Transverse colon (tissue), 4 donors: ENCODE measurements at places on chromosomes 11 and 22. TPM values are rescaled to one million over a fixed set of nuclear protein-coding genes. Genes with fewer than 3 reads are reported as not detected.

Gene CTTN
- 386 TPM for total RNA-seq

Gene SLC7A4
- not detected for total RNA-seq

Gene FXYD6
- total RNA-seq, result 55.4 TPM

Gene BTBD18
- total RNA-seq, result not detected

Gene CSF2RB
- total RNA-seq, result 2.7 TPM

Gene MICALL1
- total RNA-seq, result 26.8 TPM

DNA sequence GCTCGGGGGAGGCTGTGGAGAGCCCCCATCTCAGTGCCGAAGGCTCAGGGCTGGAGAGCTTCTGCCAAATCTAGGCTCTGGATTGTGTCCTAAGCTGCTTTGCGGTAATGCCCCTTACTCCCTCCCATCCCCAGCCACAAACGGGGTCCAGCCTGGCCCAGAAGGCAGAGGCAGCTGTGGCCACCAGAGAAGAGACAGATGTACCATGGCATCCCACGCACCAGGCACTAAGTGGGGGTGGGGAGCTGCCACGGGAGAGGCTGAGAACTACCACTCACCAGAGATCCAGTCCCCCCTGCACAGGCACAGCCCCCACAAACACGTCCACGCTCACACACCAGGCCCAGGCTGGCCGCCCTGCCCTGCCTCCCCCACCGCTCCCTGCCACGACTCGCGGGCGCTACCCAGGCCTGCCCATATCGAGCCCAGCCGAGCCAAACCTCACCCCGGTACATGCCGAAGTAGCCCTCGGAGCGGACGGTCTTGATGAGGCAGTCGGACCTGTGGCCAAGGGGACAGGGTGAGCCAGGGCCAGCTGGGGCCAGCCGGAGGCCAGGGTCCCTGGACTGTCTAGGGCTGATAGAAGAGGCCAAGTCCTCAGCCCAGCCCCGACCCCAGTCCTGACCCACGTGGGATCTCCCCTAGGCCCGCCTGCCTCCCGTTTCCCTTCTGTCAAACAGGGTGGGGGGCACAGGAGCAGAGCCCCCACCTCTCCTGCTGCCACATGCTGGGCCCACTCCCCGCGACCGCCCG lies 3.9 kb downstream of the SLC25A22 start:
- peaks cover 12% of the 10 kb centered on the region for H3K27me3 ChIP-seq
- H3K36me3 ChIP-seq, result no peaks in the 10 kb centered on the region
- H3K4me1 ChIP-seq, result peaks cover 31% of the 10 kb centered on the region
- no peak overlapping the region for H3K27ac ChIP-seq
- no peak for DNase-seq
- H3K4me3 ChIP-seq, result no peak overlapping the region

DNA sequence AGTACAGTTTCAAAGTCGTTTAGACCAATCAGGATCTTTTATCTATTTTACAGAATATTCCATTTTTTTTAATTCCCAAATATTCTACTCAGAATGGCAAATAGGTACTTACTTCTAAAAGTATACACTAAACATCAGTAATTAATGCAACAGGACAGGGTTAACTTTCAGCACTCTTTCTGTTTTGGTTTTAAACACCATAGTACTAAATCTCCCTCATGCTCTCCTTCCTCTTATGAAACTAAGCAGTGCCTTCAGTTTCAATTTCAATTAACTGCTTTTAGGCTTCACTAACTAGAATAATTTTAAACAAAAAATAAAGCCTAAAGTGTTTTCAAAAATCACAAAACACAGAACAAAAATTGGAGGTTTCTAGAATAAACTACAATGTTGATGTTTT lies 57.9 kb downstream of the NOX4 start:
- no peaks in the 10 kb centered on the region for H3K4me1 ChIP-seq
- H3K27ac ChIP-seq, result no peak overlapping the region
- no peak overlapping the region for H3K4me3 ChIP-seq
- H3K27me3 ChIP-seq, result no peaks in the 10 kb centered on the region
- DNase-seq, result no peak
- H3K36me3 ChIP-seq, result no peaks in the 10 kb centered on the region

- H3K4me1 ChIP-seq, result peaks cover 15% of the 10 kb centered on the region
- DNase-seq, result no peak
- H3K27ac ChIP-seq, result no peak overlapping the region
Measured at GRCh38 chr11:8260202-8260966, 3.3 kb downstream of the LMO1 start.

GRCh38 chr11:20611445-20611844 lies 12.0 kb downstream of the SLC6A5 start:
- no peaks in the 10 kb centered on the region for H3K36me3 ChIP-seq
- no peak overlapping the region for H3K27ac ChIP-seq
- peaks cover 53% of the 10 kb centered on the region for H3K27me3 ChIP-seq

- peaks cover 7% of the 10 kb centered on the region for H3K4me1 ChIP-seq
- H3K4me3 ChIP-seq, result no peak overlapping the region
- H3K36me3 ChIP-seq, result no peaks in the 10 kb centered on the region
- H3K27ac ChIP-seq, result no peak overlapping the region
Measured at GRCh38 chr22:50698546-50698945, 25.9 kb downstream of the SHANK3 start.

DNA sequence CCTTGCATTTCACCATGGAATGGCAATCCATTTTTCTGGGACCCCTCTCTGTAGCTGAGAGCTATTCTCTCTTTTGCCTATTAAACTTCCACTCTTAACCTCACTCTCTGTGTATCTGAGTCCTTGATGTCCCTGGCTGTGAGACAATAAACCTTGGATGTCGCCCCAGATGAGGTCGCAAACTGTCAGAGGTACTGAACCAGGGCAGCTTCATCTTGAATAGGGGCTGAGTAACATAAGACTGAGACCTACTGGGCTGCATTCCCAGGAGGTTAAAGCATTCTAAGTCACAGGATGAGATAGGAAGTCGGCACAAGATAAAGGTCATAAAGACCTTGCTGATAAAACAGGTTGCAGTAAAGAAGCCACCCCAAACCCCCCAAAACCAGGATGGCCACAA lies 68.0 kb downstream of the RSF1 start:
- DNase-seq, result no peak
- H3K27ac ChIP-seq, result no peak overlapping the region
- no peaks in the 10 kb centered on the region for H3K4me1 ChIP-seq
- H3K36me3 ChIP-seq, result peaks cover 8% of the 10 kb centered on the region
- H3K27me3 ChIP-seq, result no peaks in the 10 kb centered on the region

DNA sequence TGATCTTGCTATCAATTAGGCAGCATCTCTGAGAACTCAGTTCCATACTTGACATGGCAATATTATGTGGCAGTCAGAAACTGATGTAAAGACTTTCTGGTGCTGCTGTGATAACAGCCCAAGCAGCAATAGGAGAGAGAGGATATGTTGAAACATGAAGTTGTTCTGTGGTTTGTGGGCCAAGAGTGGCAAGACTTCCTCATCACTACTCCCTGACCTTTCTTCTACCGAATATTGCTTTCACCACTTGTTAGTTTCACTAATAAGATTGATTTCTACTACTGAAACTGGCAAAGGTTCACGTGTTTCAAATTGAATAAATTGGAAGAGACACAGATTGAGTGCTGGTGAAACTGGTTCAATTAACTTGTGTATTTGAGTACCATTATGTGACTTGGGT lies 852.6 kb upstream of the RAG2 start:
- H3K27ac ChIP-seq, result no peak overlapping the region
- no peak overlapping the region for H3K4me3 ChIP-seq
- H3K36me3 ChIP-seq, result no peaks in the 10 kb centered on the region
- DNase-seq, result no peak
- no peaks in the 10 kb centered on the region for H3K27me3 ChIP-seq

DNA sequence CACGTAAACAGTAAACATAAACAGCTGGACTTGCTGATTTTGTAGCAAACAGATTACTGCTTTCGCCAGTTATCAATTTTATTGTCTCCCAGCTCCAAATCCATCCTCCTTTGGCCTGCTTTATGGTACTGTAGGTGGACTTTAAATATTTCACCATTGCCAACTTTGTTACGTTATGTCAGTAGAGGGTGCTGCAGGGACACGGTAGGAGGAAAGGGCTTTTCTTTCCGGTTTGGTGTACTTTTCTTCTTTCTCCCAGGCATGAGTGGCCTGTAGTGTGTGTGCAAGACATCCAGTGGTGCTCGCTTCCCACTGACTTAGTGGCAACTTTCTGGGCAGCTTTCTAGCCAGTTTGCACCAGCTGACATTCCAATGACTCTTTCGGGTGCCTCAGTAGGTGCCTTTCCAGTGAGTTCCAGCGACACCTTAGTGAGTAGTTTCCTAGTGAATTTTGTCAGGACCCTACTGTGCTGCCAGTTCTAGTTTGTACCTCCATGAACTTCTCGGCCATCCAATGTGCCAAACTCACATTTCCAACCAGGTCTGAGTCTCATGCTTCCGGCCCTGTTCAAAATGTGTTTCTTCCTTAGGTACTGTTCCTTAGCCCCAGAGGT lies 267.6 kb upstream of the TENM4 start:
- DNase-seq, result peak; percentile 13
- H3K27ac ChIP-seq, result no peak overlapping the region
- no peaks in the 10 kb centered on the region for H3K4me1 ChIP-seq
- H3K4me3 ChIP-seq, result no peak overlapping the region

DNA sequence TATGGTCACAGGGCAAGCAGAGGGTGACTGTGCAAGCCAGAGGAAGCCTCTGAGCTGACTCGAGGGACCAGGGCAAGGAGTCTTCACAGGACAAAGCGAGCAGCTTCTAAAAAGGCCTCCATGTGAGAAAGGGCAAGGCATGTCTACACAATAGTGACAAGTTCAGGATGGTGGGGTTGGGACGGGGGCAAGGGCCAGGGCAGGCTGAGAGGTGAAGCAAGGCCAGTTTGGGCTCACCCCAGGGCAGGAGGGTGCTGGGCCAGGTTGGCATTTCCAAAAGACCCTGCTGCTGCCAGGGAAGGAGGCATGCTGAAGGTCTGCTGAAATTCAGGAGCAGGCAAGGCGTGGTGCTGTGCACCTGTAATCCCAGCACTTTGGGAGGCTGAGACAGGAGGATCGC lies 12.3 kb upstream of the CABP7 start:
- H3K27ac ChIP-seq, result no peak overlapping the region
- H3K4me1 ChIP-seq, result no peaks in the 10 kb centered on the region
- H3K36me3 ChIP-seq, result no peaks in the 10 kb centered on the region
- H3K27me3 ChIP-seq, result peaks cover 12% of the 10 kb centered on the region

DNA sequence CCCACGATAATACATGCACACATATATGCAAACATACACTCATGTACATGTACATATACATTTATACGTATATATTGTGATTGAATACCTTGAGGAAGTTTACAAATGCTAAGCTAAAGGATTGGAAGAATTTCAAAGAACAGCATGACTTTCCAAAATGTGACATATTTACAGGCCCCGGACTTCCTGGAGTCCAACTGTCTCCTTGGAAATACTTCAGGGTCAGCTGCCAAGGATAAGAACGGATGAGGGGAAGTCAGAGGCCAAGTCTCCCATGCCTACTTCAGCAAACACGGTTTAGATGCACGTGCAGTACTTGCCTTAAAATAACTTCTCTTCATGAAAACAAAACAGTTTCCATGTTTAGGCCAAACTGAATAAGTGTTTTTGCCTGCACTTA lies 213.6 kb downstream of the DYNC2H1 start:
- H3K36me3 ChIP-seq, result no peaks in the 10 kb centered on the region
- H3K4me1 ChIP-seq, result no peaks in the 10 kb centered on the region

- no peak overlapping the region for H3K27ac ChIP-seq
- H3K27me3 ChIP-seq, result no peaks in the 10 kb centered on the region
- DNase-seq, result no peak
- no peak overlapping the region for H3K4me3 ChIP-seq
- H3K36me3 ChIP-seq, result no peaks in the 10 kb centered on the region
Measured at GRCh38 chr11:115220911-115221310, 283.3 kb downstream of the CADM1 start.

DNA sequence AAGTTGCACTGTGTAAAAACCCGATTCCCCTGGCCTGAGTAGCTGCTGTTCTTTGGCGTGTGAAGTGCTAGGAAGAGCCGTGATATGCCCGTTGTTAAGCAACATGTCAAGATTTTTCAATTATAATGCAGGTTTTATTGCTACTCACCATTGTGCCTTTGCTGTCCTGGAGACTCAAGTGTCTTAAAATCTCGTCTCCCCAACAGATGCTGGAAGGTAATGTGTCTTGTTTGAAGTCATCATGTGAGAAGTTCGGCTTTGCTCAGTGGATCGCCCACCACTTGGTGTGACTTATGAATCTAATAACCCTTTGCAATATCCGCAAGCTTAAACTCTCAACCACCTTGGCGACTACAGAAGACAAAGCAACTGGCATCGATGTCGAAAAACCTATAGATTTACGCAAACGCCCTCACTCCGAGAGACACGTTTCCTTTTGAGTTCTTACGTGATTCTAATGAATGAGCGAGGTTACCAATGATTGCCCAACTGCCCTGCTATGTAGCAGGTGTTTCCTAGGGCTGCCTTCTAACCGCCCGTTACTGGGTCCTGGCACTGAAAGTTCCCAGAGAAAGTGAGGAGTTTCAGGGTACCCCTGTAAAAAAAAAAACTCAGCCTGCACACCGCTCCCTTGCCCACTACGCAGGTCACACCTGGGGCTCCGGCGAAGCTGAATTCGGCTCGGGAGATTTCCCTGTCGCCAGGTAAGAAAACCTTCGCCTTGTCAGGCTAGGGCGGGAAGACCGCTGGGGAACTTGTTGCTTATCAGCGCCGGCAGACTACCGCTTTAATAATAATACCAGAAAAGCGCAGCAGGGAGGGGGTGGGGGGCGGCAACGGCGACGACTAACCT lies 21.2 kb upstream of the BDNF start:
- DNase-seq, result no peak
- no peaks in the 10 kb centered on the region for H3K36me3 ChIP-seq
- no peak overlapping the region for H3K4me3 ChIP-seq
- H3K4me1 ChIP-seq, result peaks cover 24% of the 10 kb centered on the region
- no peak overlapping the region for H3K27ac ChIP-seq

DNA sequence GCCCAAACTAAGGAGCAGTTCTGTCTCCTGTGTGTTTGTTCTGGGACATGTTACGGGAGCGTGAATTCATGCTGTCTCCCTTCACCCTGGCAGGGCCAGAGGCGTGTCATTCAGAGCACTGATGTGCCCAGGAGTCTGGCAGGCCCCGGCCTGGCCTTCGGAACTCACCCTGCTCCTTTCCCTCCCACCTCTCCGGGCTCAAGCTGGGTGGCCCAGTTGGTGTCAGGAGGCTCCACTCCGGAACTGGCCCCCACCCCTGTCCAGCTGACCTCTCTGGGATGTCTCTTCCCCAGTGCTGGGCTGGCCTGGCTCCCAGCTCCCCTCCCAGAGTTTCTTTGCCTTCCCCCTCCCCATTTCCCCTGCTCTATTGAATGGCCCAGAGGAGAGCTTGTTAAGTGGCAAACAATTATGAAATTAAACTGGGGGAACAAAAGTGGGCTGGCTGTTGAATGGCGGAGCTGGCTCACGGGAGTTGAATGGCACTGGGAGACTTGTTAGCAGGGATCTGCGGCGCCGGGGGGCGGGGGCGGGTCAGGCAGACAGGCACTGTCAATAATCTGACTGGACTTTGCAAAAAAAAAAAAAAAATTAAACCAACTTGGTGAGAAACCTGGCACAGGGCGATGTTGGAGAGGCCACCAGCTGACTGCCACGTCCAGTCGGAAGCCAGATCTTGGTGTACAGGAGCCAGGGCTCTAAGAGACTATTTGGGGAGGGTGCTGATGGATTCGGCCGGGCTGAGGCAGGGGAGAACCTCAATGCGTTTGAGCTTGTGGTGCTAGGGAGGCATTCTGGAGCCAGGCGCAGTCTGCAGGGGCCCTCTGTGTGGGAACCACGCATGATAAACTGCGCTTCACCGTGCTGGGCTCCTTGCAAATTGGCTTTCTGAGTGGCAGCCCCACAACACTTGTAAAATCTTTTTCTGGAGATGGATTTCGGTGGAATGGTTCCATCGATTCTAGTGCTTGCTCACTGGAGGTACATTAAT lies 1.3 kb downstream of the MPPED1 start:
- H3K36me3 ChIP-seq, result no peaks in the 10 kb centered on the region
- no peak for DNase-seq
- H3K4me1 ChIP-seq, result no peaks in the 10 kb centered on the region
- no peak overlapping the region for H3K27ac ChIP-seq
